ENCODE measurements at places on chromosomes 5 and 9.

- DNase-seq = no peak
These were observed 827.6 kb upstream of the ACO1 start for GRCh38 chr9:31556667-31557463.

DNA sequence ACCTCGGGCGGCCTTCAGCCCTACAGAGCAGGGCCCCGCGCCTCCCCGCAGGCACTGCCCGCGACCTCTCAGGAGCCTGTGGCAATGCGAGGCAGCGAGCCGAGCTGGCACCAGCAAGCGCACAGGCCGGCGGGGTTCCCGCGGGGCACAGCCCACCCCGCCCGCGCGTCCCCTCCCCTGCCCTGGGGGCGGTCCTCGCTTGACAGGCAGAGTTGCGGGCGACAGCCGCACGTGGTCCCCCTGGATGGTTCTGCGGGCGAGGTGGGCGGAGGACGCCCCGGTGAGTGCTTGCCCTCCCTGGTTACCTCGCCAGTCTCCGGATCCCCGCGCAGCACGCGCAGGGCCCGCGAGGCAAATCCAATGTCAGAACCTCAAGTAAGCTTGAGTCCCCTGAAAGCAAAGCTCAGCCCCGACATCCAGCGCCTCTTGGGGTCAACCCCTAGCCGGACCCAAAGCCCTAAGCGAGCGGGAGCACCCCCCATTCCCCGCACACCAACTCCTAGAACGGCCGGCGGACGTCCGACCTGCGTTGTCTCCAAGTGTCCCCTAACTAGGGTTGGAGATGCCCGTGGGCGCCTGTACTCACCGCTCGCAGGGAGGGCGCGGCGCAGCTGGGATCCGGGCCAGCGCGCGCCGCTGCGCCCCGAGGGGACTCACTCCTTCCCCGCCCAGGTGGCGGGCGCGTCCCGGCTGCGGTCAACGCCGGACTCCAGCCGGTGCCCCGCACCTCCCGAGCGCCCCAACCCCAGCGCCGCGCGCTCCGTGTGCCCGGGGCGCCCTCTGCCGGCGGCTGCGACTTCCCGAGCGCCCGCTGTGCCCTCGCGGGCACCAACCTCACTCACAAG lies at the start of gene DRD1:
TSS of gene DRD1 (minus strand) at position 123 of the 845 bp plus-strand sequence. CDS start 1,083 bp downstream, outside the sequence.
- peak; percentile 32 for DNase-seq

DNA sequence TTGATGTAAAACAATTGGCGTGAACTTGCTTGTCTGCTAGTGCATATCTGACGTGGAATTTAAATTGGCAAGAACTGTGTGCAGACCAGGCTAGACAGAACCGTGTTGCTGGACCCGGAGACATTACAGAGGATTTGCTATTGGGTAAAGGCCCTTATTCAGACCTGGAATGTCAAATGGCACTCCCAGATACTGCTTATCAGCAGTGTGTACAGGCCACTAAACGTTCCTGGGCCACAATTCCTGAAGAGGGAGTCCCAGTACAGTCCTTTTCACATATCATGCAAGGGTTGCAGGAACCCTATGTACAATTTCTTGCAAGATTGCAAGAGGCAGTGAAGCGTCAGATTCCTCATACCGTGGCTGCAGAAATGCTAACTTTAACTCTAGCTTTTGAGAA lies 13.5 kb upstream of the MCCC2 start:
- no peak for DNase-seq

GRCh38 chr5:29150840-29151239 lies 2042.6 kb upstream of the CDH6 start:
- DNase-seq = no peak

- DNase-seq = peak; percentile 75
These were observed 25.5 kb upstream of the STXBP1 start for GRCh38 chr9:127586537-127586936.

GRCh38 chr9:83986765-83987401 lies 6.3 kb downstream of the RMI1 start:
- no peak for DNase-seq

DNA sequence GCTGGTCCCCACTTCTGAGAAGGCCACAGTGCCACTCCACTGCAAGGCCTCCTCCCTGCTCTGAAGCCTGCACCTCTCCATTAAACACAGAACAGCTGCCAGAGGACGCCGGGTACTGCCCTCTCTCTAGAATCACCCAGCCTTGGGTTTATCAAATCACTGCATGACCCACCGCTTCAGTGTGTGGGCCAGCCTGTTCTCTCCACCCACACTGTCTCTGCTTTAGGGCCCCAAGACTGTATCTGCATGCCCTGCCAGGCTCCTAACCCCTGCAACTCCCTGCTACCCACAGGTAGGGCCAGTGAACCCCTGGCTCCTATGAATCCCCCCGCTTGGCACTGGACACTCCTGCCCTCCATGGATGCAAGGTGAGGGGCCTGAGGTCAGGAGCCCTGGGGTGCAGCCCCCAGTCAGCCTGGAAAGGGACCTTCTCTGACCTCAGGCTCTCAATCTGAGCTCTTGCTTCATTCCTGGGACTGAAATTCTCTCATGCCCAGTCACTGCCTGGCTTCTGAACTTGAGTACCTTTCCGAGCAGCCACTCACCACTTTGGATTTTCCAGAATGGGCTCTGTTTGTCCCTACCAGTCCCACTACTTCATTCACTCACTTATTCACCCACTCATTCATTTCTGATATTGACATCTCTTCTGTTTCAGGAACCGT lies 206.3 kb downstream of the GABBR2 start:
- no peak for DNase-seq

GRCh38 chr9:16058131-16058549 lies 505.3 kb downstream of the CCDC171 start:
- peak; percentile 41 for DNase-seq

DNA sequence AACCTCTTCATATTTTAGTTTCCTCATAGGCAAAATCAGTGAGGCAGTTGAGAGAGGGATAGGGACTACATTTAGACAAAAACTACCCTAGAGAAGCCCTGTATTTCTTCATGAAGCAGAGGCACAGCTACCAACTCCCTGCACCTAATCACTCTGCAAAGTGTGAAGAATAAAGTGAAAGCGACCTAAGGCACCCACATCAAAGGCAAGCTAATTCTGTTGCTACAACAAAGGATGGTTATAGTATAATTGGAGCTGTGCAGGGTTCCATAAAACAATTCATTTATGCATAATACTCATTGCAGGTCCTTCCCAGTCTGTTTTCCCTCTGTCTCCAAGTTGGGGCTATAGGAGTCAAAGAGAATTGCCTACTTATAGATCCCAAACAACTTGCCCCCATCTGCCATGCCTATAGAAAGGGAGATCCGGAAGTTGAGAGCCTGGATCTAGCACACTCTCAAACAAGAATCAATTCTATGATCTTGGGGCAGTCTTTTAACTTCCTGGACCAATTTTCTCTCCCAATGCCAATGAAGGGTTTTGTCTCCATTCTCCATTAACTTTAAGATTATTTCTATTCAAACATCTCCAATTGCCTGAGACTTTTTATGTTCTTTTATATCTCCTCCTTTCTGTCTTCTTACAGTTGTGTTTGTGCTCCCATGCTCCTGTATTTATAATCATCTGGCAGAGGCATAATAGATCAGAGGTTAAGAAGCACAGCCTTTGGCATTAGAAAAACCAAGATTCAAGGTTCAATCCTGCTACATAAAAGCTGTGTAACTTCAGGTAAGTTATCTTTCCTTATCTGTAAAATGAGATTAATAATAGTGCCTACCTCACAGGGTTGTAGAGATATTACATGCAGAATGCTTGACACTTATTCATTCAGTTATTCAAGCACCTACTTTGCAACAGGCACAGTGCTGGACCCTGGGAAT lies 56.0 kb upstream of the PTGER4 start:
- peak; percentile 62 for DNase-seq

DNA sequence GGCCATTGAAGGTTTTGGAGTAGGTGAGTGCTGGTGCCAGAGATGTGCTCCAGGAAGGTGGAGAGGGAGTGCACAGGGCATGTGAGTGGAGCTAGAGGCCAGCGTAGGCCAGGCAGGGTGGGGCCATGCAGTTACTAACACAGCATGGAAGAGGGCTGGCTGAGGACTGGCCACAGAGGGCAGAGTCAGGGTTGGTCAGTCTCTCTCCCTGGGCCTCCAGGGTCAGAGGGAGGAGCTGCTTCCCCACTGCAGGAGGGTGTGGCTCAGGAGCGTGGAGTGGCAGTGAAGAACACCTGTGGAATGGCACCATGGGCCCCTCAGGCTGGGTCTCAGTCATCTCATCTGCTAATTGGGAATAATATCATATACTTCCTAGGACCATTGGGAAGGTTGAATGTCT lies 167.7 kb downstream of the MACROH2A1 start:
- no peak for DNase-seq

DNA sequence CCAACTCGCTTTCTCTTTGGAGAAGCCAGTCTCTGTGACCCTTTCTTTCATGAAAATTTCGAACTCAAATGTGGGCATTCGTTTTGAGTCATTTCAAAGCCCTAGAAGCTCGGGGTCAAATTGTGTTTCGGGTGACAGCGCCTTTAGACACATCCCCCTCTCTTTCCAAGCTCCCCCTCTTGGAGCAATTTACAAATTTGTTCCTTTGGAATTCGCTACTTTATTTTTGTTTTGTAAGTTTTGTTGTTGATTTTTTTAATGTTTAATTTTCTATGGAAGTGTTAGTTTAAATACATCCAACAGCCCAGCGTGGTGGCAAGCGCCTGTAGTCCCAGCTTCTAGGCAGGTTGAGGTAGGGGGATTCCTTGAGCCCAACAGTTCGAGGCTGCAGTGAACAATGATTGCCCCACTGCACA lies 4.6 kb upstream of the BARX1 start:
- no peak for DNase-seq

DNA sequence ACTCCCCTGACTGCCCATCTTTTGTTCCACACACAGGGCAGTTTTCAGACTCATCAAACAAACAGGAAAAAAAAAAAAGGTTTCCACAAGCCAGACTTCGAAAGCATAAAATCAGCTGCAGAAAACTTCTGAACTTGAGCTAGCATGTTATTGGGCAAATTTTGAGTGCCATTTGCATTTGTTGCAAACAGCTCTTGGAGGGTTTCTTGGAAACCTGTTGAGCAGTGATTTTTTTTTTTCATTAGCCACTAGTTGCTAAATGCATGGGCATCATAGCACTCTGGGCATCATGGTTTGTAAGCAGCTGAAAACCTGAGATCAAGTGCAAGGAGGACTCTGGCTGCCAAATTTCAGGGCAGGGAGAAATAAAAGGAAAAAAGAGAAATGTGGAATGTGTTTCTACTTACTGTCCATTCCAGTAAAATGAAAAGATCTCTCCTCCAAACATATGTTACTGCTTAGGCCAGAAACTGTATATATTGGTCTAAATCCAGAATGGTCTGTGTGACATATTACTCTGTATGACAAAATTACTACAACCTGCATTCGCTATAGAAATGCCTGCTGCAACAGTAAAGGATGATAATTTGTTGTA lies 85.2 kb upstream of the SMIM23 start:
- no peak for DNase-seq

DNA sequence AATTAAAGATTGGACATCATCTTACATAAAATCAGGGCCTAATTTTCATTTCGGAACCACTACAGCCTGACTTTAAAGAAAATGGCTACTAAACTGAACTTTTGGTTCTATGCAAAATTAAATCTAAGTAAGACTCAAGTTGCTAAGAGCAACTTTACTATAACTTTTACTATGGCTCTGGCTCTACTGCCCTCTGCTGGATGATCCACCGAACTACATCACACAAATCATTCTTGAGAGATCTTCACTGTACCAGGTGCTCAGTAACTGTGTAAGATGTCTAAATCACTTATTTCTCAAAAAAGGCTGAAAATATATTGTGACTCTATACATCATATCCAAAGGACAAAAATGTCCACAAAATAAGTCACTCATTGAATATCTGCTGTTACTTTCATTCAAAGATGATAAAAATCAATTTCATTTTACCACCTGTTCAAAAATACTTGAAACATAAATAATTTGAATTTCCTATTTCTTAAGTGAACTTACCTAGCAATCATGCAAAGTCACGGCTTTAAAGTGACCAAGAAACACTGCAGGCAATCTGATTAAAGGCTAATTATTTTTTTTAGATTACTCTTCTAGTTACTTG lies 13.5 kb downstream of the MOCS2 start:
- peak; percentile 86 for DNase-seq

DNA sequence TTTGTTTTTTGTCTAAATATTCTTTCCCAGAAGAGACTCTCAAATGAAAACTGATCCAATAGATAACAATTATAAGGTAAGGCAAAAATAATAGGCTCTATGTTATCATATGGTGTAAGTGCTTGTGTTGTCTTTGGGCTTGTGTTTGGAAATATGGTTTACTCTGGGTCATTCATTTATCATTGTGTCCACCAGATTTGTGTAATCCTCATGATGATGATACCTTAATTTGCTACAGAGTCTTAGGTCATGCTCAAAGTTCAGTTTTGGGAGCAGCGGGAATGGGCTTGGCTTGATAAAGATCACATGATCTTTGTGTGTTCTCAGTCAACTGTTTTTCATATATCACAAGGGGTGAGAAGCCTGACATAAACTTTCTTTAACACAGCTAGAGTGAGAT lies 34.2 kb downstream of the PLPPR1 start:
- DNase-seq = no peak

- no peak for DNase-seq
These were observed 255.8 kb upstream of the PUM3 start for GRCh38 chr9:3099646-3100045.

GRCh38 chr9:132768932-132769905 lies 99.0 kb downstream of the GTF3C4 start:
- peak; percentile 81 for DNase-seq

GRCh38 chr9:105132606-105133005 lies 111.8 kb upstream of the SLC44A1 start:
- DNase-seq = no peak

GRCh38 chr9:19431361-19432171 lies 22.8 kb downstream of the ACER2 start:
- DNase-seq = no peak

GRCh38 chr9:118059484-118060278 lies 355.5 kb downstream of the TLR4 start:
- peak; percentile 37 for DNase-seq

GRCh38 chr5:74361406-74362358 lies 278.8 kb downstream of the ENC1 start:
- DNase-seq = no peak

DNA sequence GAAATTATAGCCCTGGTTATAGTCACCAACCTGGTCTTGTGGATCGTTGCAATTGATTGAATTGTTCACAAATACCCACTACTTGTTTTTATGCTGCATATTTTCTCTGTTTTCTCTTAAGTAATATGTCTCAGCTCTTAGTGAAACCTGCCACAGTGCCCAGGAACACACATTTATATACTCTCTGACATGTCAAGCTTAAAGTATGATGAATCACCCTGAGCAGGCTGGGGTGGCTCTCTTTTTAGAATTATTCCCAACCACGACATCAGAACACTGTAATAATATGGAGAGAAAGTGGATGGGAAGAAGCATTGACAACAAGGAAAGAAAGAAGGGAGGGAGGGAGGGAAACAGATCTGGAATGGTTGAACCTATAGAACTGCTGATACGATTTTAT lies 72.8 kb upstream of the ZNF608 start:
- no peak for DNase-seq

- DNase-seq = no peak
These were observed 687.0 kb downstream of the CETN3 start for GRCh38 chr5:89722538-89722937.

DNA sequence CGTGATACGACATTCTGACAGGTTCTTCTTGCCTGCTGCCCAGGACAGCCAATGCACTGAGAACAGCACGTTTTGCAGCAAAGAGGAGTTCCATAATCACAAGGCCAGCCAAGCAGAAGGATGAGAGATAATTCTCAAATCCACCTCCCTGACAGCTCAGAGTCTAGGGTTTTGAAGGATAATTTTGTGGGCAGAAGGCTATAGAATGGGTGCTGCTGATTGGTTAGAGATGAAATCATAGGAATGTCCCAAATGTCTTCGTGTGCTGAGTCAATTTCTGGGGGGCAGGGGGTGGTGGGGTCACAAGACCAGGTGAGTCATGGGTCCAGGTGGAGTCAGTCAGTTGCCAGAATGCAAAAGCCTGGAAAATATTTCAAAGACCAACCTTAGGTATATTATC lies 175.5 kb upstream of the SLC30A5 start:
- DNase-seq = no peak

All from activated CD8-positive, alpha-beta T cell treated with anti-CD3 and anti-CD28 coated beads, Interleukin-2, amount 10 ng/mL, durations not matched to agents 7 days and 5 days (primary cell).